ENCODE measurements at places on chromosomes 1 and 21.

- DNase-seq: peak; percentile 51
Observed at GRCh38 chr1:115545791-115546733, 95.7 kb upstream of the VANGL1 start.

DNA sequence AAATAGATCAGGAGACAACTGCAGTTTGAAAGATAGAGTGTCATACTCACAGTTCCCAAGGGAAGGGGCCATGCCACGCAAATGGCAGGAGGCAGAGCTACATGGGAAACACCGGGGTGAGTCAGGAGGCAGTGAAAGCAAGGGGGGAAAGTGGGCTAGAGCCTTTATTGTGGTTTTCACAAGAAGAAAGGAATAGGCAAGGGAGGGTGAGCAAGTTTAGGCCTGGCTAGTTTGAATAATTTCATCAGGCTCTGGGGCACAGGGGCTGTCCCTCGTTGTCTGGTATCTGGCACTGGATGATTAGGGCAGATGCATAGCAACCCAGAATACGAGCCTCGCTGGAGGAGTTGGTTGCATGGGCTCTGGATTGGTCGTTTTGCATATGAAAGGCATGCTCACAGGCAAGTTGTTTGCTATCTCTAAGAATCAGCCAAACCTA, 17.0 kb upstream of the ITLN2 start:
- no peak for DNase-seq

- DNase-seq: no peak
Observed at GRCh38 chr1:201742476-201742875, 86.5 kb upstream of the IPO9 start.

- no peak for DNase-seq
Observed at GRCh38 chr1:219277304-219278105, 103.8 kb downstream of the LYPLAL1 start.

GRCh38 chr1:213089924-213090677, 39.1 kb downstream of the RPS6KC1 start:
- no peak for DNase-seq

- peak; percentile 32 for DNase-seq
Observed at GRCh38 chr1:64856553-64856952, 109.8 kb downstream of the JAK1 start.

DNA sequence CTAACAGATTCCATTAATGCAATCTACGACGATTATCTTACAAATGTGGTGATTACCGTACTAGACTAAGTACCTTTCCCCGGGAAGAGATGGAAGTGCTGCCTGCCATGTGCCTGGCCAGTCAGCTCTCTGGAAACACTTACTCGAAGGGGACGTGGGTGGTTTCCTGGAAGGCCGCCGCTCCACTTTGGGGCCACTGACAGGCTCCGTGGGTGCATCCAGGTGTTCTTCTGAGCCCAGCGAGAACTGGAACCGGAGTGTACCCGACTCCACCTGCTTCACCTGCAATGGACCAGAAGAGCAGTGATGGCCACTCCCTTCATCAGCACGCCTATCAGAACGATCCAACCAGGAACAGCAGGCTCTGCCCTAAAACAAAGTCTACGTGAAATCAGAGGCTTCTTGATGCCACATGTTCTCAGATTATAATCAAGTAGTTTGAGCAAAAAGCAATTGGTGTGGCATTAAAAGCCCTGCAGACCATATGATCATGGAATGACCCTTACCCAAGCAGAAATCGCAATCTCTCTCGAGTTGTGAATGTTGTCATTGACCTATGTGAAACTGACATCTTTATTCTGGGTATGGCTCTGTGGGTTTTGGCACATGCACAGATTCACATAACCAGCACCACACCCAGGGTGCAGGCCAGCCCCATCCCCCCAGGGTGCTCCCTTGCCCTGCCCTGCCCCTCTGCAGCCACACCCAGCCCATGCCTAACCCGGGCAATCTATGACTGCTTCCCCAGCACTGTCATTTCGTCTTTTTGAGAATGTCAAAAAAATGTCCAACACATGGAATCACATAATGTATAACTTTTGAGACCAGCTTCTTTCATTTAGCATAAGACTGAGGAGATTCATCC, 64.5 kb downstream of the NPHP4 start:
- DNase-seq: no peak

DNA sequence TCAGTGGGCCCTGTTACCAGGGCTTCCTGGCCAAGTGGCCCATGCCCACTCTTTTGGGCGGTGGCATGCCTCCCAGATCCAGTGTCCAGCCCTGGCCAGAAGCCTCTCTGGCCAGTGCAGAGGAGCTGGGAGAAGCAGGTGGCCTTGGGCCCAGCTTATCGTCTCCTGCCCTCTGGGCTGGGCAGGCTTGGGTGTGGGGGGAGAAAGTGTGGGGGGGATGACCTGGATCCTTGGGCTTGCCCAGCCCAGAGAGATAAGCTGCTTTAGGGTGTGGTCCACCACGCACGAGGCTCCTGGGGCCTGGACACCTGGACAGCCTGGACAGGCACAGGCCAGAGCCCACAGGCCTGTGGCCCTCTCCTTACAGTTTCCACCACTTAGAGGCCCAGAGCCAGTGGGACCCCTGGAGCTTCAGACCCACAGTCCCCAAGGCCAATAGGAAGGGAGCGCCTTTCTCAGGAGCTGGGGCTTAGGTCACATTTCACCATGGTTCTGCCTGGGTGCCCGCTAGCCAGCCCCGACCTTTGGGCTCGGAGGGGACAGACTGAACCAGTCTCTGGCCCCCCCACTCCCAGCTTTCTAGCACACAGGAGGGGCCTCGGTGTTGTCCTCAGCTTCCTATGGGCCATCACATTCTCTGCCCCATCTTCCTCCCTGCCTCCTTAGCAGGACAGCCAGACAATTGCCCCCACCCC, 1.8 kb downstream of the ESPN start:
- no peak for DNase-seq

DNA sequence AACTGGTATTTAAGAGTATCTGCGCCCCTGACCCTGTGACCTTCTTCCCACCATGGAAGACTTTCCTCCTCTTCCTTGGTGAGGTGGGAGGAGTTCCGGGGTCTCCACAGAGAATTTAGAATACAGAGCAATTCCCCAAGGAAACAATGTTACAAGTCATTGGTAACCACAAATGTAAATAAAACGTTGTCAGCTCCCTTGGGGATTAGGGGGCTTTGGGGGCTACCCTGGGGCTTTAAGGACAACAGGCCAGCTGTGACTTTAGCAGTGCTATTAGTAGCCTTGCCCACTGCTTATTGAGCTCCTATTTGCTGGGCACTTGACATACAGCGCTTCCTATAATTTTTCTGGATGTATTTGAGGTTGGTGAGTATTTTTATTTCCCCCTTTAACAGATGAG, 69.0 kb downstream of the IGSF21 start:
- no peak for DNase-seq

- peak; percentile 28 for DNase-seq
Observed at GRCh38 chr1:93690921-93691789, 9.5 kb upstream of the BCAR3 start.

DNA sequence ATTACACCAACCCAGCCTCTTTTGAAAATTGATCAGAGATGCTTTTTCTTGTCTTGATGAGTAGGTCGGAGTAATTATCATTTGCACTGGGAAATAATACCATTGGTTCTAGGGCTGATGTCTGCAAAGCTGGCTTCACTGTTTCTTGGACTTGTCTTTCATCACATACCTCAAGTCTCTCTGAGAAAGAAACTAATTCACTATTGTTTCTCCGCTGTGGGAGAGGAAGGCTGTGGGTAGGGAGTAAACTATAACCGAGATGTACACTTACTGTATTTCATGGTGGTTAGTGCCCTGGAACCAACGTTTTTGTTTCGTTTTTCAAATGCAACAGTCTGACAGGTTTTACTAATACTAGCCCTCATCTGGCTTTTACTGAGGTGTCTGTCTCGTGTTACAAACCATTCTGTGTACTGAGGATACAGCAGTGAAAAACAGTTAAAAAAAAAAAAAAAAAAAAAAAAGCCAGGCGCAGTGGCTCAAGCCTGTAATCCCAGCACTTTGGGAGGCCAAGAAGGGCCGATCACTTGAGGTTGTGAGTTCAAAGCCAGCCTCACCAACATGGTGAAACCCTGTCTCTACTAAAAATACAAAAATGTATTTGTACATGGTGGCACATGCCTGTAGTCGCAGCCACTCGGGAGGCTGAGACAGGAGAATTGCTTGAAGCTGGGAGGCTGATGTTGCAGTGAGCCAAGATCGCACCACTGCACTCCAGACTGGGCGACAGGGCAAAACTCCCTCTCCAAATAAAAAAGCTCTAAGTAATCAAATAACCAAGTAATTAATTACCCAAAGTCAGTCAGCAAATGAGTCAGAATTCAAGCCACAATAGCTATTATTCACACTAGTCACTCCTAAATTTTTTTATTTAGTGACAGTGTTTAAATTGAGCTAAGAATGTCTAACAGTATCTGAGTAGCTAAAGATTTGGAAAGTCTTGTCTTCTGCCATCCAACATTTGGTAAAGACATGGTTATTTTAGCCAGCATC, 23.3 kb downstream of the TOMM20 start:
- peak; percentile 79 for DNase-seq

DNA sequence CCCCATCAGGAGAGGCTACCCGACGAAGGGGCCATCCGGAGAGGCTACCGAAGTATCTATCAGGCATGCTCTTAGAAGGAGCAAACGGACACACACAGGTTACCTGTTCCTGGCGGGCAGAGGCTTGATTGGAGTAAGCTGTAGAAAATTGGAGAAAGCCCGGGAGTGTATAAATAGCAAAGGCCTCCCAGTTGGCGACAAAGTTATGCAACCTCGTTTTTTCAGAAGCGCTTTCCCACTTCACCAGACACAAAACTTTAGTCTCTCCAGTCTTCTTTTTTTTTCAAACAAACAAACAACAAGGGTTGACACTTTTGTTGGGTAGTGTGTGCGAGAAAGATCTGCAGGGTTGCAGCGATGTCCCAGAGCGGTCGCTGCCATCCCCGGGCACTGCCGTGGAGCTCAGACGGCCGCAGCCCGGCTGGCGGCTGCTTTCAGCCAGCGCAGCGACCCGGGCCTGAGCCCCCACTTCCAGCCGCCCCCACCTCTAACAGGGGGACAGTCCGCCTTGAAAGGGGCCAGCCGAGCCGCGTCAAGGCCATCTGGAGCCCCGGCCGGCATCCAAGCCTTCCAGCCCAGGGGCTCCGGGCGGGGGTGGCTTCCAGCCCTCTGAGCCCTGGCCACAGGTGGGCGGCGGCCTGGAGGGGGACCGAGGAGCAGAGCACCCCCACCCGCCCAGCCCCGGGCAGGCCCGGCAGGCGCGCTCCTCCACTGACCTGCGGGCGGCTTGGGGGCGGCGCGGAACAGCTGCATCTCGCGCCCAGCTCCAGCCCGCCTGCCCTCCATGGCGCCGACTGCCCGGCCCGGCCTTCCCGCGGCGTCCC, 616 bp downstream of the MCOLN3 start:
- peak; percentile 65 for DNase-seq

- DNase-seq: no peak
Observed at GRCh38 chr21:34518301-34518700, 6.3 kb upstream of the KCNE1 start.

GRCh38 chr1:193416226-193417024, 230.0 kb upstream of the B3GALT2 start:
- DNase-seq: no peak

GRCh38 chr1:8437347-8437746, 119.4 kb downstream of the SLC45A1 start:
- no peak for DNase-seq

GRCh38 chr1:116435806-116436610, 63.0 kb downstream of the ATP1A1 start:
- DNase-seq: no peak

DNA sequence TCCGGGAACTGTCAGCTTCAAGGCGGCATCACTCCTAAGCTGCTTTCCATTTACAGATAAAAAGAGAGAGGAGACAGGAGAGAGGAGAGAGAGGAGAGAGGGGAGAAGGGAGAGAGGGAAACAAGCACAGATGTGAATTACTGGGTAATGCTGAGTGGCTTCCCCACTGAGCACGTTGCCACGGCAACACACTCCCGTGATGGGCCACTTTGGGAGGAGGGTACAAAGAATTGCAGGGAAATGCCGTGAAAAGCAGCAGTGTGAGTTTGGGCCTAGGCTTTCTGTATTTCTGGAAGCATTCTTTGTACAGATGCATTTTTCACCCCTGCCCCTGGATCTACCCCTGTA, 128.0 kb upstream of the IRF2BP2 start:
- DNase-seq: peak; percentile 64

GRCh38 chr21:26127918-26128317, 42.7 kb downstream of the APP start:
- no peak for DNase-seq

DNA sequence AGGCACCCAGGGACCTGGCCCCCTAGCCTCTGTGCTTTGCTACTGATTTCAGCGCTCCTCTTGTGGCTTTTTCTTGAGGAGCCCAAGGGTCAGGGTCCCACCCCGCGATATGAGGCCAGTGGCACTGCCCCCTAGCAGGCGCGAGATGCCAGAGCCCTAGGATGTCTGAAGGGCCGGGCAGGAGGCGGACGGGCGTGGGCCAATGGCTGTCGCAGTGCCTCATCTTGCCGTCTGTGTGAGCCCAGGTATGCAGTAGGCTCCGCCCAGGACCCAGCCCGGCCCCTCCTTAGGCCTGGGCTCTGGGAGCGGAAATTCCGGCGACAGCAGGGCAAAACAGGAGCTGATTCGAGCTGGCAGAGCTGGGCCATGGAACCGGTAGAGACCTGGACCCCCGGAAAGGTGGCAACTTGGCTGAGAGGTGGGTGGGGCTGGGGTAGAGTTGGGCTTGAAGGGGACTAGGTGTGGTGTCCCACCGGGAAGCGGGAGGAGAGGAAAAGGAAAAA, at the start of gene CNKSR1:
Gene CNKSR1 (plus strand): TSS at position 310 of the 503 bp plus-strand sequence. CDS start 57 bp downstream, at position 367.
- peak; percentile 95 for DNase-seq
